ENCODE measurements at places on chromosomes 1 and 21.

DNA sequence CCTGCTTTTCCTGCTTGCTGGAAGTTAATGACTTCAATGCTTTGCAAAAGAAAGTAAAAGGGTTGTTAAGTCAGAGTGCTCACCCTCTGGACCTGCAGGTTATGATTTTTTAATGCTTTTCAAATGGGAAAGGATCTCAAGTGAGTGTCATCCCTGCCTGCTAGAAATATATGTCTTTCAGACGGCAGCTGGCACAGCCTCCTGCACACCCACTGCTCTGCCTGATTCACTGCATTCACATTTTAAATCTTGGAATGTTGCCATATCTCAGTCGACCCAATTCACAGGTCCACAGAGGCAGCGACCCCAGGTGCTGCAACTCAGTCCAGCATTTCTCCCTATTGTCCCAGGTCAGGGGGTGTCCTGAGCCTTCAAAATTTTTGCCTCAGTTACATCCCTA is 10.7 kb downstream of the DUSP23 start:
- no peak for DNase-seq

- no peak for DNase-seq
Measured at GRCh38 chr1:110463725-110464124, 12.8 kb downstream of the PROK1 start.

GRCh38 chr1:217238945-217239344 is 391.9 kb downstream of the GPATCH2 start:
- no peak for DNase-seq

GRCh38 chr1:37410815-37411214 is 63.6 kb upstream of the ZC3H12A start:
- no peak for DNase-seq

DNA sequence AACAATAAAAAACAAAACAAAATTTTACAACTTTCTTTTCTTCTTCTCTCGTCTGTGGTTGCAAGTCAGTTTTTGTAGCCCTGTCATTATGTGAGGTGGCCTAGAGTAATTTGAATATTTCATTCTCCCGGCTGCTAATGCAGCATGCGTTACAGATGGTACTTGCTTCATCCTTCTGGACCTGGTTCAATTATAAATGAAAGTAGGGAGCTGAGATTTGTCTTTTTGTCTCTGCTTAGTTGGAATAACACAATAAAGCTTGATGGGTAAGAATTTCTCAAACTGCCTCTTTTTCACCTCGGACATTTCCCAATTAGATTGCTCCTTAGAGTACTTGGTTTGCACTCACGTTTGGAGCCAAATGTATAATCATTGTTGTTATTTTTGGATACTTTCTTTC is 201.6 kb downstream of the PBX1 start:
- no peak for DNase-seq

GRCh38 chr1:205754857-205755256 is 4.9 kb upstream of the NUCKS1 start:
- DNase-seq = no peak

DNA sequence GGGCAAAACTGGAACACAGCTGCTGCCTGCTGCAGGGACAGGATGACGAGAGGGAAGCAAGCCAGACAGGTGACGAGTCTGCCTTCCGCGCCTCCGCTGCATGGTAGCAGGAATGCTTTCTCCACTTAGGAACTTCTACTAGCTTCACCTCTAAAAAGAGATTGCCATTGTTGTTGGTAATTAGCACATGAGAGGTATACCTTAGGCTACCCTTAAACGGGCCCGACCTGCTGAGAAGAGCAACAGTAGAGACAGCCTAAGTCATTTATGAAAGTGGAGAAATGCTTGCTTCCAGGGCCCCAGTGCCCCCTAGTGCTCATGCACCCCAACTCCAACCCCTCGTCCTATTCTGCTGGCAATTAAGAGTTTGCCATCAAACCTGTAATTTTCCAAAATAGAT is 96.9 kb upstream of the AKT3 start:
- no peak for DNase-seq

- DNase-seq = no peak
Measured at GRCh38 chr1:12159816-12160215, 7.0 kb upstream of the TNFRSF1B start.

DNA sequence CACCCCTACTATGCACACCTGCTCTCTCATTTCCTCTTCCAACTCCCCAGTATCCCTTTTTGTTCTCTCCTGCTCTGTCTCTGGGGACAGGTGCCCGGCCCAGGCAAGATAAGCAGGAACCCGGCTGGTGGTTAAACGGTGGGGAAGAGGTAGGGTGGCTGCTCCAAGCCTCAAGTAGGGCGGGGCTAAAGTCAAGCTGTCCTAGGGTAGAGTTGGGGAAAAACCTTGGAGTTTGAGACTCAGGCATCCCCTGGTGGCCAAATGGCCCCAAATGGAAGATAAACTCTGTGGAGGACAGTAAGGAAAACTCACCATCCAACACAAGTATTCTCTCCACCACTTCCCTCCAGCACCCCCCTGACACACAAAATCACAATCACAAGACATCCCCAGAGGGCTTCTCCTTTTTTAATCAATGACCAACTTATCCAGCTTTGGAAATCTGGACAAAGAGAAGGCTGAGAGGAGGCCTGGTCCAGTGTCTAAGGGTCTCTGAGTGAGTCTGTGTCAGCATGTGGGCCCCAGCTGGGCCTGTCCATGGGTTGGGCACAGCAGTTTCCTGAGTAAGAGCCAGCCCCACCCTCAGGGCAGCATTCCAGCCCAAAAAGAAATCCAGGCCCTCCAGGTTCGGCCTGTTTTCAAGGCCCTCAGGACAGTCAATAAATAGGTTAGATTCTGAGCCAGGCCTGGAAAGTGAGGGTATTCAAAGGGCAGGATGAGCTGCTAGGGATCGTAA is 9.8 kb downstream of the POMGNT1 start:
- DNase-seq = no peak

GRCh38 chr21:18588001-18588662 is 184.5 kb upstream of the TMPRSS15 start:
- no peak for DNase-seq
